Pulmonary artery endothelial cell (primary cell): ENCODE measurements at places on chromosomes 11 and 22. TPM values are rescaled to one million over a fixed set of nuclear protein-coding genes. Genes with fewer than 3 reads are reported as not detected.

DNA sequence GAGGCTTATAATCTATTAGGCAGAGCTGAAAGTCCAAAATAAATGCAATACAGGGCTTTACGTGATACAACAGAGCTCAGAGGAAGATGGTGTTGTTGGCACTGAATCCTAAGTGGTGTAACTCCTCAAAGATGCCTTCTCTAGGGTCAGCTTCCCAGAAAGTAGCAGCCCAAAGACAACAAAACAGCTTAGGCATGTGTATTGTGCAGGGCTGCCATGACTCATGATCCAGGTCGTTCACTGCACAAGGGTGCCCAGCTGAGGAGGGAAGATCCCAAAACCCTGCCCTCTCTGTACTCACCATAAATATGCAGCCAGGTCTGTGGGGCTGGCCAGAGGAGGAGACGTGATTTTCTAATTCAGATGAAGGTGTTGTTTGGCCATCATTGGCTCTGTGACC, 59.4 kb upstream of the NNMT start:
- no peak for DNase-seq

GRCh38 chr11:107791343-107792048, 67.1 kb downstream of the SLC35F2 start:
- DNase-seq: no peak

- DNase-seq: no peak
Measured at GRCh38 chr11:9089636-9090035, 1.8 kb downstream of the SCUBE2 start.

DNA sequence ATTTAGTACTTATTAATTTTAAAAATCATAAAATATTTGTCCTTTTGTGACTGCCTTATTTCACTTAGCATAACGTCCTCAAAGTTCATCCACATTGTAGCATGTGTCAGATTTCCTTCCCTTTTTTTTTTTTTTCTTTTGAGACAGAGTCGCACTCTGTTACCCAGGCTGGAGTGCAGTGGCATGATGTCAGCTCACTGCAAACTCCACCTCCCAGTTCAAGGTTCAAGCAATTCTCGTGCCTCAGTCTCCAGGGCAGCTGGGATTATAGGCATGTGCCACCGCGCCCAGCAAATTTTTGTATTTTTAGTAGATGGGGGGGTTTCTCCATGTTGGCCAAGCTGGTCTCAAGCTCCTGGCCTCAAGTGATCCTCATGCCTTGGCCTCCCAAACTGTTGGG, 10.6 kb downstream of the RAB6A start:
- no peak for DNase-seq

GLB1L2 gene
- total RNA-seq: 0.21 and 0.59 TPM in 2 replicates

DNA sequence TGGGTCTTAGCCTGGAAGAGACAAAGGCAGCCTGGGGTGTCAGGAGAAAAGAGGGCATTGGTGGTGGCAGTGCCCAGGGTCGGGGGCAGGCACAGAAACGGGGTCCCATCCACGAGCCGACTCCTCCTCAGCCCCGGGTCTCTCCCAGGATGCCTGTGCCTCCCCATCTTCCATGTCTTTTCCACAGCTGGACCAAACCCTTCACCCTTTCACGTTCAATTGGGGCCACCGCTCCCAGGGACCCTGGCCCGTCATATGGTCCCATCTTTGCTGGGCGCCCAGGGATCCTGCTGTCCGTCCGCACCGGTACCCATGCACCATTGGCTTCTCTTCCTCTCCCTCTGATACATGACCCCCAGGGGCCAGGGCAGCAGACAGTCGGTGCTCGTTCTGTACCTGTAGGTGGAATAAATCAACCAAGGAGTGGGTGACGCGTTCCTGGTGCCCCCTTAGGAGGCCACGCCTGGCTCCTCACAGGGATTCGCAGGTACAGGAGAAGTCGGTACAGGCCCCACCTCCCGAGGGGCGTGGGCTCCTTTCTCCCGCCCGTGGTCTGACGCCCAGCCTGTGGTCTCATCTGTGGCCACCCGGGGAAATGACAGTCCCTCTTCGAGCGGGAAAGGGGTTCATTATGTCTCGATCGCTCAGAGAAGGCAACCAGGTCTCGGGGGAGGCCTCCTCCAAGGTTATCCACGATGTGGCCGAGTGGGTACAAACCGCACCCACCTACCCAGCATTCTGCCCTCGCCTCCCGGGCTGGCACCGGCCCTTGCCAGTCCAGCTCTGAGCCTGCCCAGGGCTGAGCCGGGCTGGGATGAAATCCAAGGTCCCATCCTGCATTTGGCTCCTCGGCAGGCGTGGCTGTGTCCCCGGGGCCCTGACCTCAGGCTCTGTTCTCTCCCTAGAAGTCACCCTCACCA, 1493.6 kb downstream of the BRD1 start:
- DNase-seq: no peak

TBX1 gene
- 0.71 and 6.5 TPM in 2 replicates for total RNA-seq

DKK3 gene
- total RNA-seq: 161 and 287 TPM in 2 replicates

DNA sequence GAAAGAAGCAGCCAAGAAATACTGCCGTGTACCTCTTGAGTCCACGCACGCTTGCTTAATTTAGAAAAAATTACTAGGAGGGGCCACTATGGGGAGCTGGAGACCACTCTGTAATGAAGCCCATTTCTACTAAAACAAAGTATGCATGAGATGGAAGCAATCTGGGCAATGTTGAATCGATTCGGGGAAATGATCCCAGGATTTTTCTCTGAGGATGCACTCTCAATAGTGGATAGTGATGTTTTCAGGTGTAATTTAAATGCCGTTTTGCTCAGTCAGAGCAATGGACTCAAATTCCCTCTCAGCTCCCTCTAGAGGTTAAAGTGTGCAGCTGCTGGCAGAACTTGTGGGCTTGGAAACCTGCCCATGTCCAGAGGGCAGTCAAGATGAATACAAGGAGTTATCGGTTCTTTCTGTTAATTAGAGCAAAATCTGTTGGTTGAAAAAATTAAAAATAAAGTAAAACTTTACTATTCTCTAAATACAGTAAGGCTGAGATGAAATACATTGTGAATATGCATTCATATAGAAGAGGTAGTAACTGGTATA, 64.1 kb downstream of the ME3 start:
- no peak for DNase-seq

TMEM25 gene
- total RNA-seq: 17.7 and 18.7 TPM in 2 replicates

- no peak for DNase-seq
Measured at GRCh38 chr11:5712507-5712906, 22.9 kb downstream of the TRIM22 start.

DNA sequence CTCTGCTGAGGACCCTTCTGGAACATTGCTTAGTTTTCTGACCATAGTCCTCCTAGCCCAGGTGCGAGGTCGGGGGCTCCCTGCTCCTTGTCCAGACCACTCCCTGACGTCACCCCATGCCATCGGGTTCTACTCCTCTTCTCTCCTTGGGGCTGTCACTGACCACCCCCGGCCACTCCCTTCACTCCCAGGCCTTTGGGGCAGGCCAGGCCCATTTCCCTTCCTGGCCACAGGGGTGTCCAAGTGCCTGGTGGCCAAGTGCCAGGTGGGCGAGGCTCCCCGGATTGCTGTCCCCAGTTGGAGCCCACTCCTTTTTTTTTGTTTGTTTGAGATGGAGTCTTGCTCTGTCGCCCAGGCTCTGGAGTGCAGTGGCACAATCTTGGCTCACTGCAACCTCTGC, 19.5 kb downstream of the MRGPRD start:
- DNase-seq: no peak

CTNND1 gene
- total RNA-seq: 174 and 247 TPM in 2 replicates

DNA sequence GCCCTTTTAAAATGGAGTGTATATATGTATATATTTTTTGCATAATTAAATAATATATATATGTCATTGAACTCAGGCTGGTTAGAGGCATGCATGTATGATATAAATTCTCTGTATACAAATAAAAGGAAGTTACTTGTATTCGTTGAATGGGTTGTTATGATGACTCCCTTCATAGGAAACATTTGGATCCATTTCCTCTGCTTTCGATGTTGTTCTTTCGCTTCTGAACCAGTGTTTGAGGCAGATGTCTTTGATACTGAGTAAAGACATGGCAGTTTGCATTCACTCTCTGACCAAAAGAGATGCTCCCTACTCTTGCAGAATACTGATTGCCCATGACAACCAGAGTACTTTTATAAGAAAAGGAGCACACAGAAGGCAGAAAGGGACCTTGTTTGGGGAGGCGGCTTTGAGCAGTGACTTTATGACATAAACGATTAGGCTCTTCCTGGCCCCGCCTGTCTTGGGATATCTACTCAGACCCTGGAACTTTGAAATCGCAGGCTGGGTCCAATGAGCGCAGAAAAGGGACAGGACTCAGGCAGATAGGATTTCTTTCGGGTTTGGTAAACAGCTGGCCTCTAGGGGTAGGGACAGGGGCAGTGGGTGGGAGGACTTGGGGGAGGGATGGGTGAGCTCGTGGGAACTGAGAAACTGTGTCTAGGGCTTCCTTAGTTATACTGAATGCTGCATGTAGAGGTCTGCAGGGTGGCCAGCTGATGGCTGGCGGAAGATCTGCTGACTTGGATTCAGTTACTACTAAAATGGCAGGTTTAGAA, 23.2 kb downstream of the TIMP3 start:
- DNase-seq: no peak

DNA sequence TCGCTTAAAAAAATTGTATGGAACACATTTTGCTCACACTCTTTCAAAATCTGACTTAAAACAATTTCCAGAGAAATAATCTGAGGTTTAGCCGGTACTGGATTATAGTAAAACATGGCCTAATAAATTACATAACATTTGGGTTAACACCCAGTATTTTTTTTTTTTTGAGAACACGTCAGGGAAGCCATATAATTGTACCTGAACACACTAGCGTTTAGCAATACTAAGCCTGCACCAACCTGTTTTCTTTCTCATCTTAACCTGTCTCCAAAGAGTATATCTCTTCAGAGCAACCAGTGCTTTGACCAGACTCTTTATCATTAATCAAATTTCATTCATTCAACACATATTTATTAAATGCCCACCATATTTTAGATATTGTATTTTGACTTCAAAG, 2.0 kb upstream of the POGLUT3 start:
- no peak for DNase-seq

DNA sequence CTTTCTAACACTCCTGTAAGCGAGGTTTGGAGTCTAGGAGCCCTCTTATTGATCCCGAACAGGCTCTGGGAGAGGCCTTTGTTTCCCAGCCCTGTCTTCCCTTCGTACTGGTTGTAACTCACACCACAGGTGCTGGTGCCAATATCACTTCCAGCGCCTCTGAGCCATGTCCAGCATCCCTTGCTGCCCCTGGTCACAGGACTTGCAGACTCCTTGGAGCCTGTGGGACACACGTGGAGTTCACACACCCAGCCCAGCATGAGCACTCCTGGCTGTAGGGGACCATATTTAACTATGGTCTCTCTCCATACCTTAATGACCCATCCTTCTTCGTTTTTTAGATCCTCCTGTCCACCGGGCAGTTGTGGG, 2.2 kb downstream of the ZBTB16 start:
- no peak for DNase-seq

KIAA1671 gene
- 25.7 and 30.0 TPM in 2 replicates for total RNA-seq

- DNase-seq: no peak
Measured at GRCh38 chr22:48925450-48925849, 902.2 kb downstream of the BRD1 start.

ADM2 gene
- total RNA-seq: 0.18 and 0.20 TPM in 2 replicates

DNA sequence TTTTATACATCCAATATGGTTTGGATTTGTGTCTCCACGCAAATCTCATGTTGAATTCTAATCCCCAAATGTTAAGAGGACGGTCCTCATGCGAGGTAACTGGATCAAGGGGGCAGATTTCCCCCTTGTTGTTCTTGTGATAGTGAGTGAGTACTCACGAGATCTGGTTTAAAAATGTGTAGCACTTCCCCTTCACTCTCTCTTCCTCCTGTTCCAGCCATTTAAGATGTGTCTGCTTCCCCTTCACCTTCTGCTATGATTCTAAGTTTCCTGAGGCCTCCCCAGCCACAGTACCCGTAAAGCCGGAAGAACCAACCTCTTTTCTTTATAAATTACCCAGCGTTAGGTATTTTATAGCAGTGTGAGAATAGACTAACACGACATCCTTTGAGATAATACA, 98.6 kb downstream of the TTC28 start:
- DNase-seq: no peak

SHISA8 gene
- total RNA-seq: not detected in 2 replicates

DNA sequence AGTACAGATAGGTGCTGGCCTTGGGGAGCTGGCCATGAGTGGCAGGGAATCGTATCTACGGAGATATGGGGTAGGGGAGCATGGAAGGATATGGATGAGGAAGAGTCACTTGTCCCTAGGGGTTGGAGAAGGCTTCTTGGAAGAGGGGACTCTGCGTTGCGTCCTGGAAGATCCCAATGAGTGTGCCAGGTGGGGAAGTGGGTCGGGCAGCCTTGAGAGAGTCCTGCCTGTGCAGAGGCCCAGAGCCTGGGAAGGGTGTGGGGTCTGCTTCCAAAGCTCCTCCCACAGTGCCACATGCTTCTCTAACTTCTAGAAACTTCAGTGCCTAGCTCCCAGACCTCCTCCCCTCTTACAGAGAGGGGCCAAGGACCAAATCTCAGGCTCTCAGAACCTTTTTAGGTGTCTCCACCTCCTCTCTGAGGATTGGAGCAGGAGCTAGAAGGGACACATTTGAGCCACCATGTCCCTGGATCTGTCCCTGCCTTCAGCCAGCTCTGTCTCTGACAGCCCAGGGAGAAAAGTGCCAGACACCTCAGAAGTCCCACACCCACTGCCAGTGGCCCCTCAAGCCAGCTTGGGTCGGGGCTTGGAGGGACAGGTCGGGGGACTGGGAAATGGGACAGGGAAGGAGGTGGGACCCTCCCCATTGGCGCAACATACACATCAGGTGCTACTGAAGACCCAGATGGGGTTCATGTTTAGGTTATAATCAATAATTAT, 11.0 kb downstream of the RHBDD3 start:
- DNase-seq: no peak

- DNase-seq: no peak
Measured at GRCh38 chr11:27204529-27204928, 158.5 kb downstream of the CCDC34 start.

DNA sequence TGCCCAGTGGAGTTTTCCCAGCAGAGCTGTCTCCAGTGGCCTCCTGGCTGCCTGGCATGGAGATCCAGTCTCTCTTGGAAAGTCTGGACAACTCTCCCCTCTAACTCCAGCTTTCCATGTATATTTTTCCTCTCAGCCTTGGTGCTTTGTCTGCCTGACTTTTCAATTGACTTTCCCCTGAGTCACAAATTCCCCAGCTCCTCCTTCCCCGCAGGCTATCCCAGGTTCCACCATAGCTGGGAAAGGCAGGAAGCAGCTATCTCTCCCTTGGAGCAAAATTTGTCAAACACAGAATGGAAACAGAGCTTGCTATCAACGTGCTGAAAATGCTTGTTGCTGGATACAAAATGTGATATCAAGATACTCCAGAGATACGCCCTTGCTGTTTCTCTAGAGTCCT, 384.8 kb downstream of the TMEM135 start:
- no peak for DNase-seq

LRP4 gene
- 0.53 and 1.9 TPM in 2 replicates for total RNA-seq
